Aorta (tissue), 5 donors: ENCODE measurements at places on chromosomes 4 and X. TPM values are rescaled to one million over a fixed set of nuclear protein-coding genes. Genes with fewer than 3 reads are reported as not detected.

- no peaks in the 10 kb centered on the region for H3K36me3 ChIP-seq
- no peaks in the 10 kb centered on the region for H3K4me1 ChIP-seq
- H3K4me3 ChIP-seq = no peak overlapping the region
- H3K27ac ChIP-seq = no peak overlapping the region
- no peak for DNase-seq
Observed at GRCh38 chrX:40908026-40908425, 172.7 kb upstream of the MED14 start.

GRCh38 chr4:139367421-139368090 lies 65.3 kb upstream of the NDUFC1 start:
- H3K27me3 ChIP-seq = no peaks in the 10 kb centered on the region
- no peak overlapping the region for H3K27ac ChIP-seq
- H3K36me3 ChIP-seq = no peaks in the 10 kb centered on the region
- H3K4me3 ChIP-seq = no peak overlapping the region
- peaks cover 6% of the 10 kb centered on the region for H3K4me1 ChIP-seq

- H3K36me3 ChIP-seq = no peaks in the 10 kb centered on the region
- H3K4me3 ChIP-seq = no peak overlapping the region
- no peak for DNase-seq
- H3K27ac ChIP-seq = no peak overlapping the region
Observed at GRCh38 chr4:100168521-100168920, 21.7 kb downstream of the DDIT4L start.

DNA sequence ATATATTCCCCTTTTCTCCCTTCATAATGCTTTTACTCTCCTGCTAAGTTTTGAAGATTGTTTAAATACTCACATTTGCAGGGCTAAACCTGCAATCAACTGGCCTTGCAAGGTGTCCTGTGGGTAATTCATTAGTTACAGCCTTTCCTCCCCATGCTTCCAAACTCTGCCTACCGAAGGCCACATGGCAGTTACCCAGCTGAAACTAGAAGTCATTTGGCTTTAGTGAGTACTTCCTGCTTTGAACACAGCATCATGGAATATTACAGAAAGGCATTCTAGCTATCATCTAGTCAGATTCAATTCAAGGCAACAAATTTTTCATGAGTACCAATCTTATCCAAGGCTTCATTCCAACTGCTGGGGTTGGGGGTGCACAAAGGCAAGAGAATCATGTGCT lies 55.6 kb downstream of the SRPX start:
- DNase-seq = no peak
- H3K27me3 ChIP-seq = no peaks in the 10 kb centered on the region
- no peak overlapping the region for H3K4me3 ChIP-seq

- DNase-seq = no peak
- no peaks in the 10 kb centered on the region for H3K27me3 ChIP-seq
- H3K27ac ChIP-seq = no peak overlapping the region
- no peak overlapping the region for H3K4me3 ChIP-seq
- no peaks in the 10 kb centered on the region for H3K36me3 ChIP-seq
Observed at GRCh38 chrX:108298165-108298602, 140.0 kb downstream of the COL4A6 start.

The ZNF711 gene
- polyA plus RNA-seq = 1.0 TPM
